ENCODE measurements at places on chromosomes 12 and 14.

GRCh38 chr12:49929581-49929980, 21.0 kb upstream of the AQP2 start:
- DNase-seq, result no peak

DNA sequence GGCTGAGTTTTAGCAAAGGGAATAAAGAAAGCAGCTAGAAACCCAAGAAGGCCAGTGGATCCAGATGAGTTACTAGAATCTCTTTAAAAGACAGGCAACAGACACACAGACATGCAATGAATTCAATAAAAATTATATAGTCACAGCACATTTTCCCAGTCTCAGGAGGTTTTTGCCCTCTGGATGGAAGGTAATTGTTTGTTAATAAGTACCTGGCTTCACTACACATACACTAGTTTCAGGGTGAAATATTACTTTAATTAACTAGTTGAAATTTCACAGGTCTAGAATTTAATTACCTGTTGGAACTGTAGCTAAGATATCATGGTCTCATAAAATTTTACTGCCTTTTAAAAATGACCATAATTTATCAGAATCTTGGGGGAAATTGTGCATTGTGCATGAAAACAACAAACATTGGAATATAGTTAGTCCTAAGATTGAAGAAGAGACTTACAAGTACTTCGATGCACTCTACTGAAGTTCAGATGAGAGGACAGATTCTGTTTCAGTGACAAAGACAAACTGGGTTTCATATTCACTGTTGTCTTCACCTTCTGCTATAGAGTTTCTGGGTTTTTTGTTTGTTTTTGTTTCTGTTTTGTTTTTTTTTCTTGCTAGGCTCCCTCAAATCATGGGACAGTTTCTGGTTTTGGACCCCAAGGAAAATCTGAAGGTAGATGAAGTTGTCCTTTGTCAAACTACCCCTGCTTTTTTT, 277.0 kb upstream of the GARIN6 start:
- DNase-seq, result no peak

- no peak for DNase-seq
Measured at GRCh38 chr14:37170993-37171392, 1.4 kb downstream of the SLC25A21 start.

GRCh38 chr12:110790301-110790700, 47.6 kb upstream of the PPP1CC start:
- DNase-seq, result no peak

DNA sequence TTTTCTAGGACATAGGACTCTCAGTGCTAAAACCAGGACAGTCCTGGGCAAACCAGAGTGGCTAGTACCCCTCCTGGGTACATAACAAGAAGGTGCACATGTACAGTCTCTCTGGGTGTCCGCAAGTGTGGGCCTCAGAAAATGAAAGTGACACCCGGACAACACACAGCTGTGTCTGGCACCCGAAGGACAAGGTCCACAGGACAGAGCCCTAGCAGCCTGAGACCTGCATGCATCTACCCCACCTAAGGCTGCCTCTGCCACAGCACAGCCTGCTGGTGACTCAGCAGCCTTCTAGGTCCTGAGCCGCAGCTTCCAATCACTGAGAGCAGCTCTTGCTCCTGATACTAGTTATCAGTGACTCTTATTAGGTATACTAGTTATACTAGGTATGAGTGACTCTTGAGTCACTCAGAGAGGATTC, 784.1 kb upstream of the TBX3 start:
- no peak for DNase-seq

- DNase-seq, result no peak
Measured at GRCh38 chr12:26557326-26557725, 275.7 kb downstream of the ITPR2 start.

- DNase-seq, result no peak
Measured at GRCh38 chr12:537772-538171, 78.0 kb downstream of the B4GALNT3 start.

DNA sequence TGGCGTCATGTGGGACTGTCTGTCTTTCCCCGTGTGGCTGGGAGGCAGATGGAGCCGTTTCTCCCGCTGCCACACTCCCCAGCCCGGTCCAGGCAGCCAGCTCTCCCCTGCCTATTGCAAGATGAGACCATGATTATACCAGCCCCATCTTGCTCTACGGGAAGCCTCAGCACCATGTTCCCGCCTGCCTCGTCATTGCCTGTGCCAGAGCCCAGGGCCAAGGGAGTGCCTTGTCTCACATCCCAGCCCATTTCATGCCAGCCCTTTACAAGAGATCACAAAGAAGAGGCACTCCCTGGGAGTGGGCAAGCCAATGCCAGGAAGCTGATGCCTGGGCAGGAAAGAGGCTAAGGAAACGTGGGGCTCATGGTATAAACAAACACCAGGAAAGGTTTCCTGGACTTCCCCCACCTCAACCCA, 23.9 kb downstream of the GPR68 start:
- DNase-seq, result no peak

DNA sequence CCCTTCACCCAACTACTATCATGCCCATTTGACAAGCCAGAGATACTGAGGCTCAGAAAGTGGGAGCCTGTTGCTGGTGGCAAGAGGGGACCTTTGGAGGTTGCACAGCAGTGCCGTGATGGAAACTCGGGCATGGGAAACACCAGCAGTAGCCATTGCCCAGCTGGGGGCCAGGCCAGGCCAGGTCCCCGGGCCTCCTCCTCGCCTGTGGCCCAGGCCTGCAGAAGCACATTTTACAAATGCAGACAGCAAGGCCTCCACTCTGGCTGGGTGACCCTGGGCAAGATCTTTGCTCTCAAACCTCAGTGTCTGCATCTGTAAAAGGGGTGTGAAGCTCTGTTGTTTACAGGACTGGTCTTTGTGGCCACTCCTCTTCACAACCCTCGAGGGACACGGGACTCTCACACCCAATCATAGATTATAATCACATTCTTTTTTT, 4.5 kb upstream of the SH2B3 start:
- no peak for DNase-seq

GRCh38 chr14:94946244-94946643, 176.3 kb upstream of the GSC start:
- no peak for DNase-seq

DNA sequence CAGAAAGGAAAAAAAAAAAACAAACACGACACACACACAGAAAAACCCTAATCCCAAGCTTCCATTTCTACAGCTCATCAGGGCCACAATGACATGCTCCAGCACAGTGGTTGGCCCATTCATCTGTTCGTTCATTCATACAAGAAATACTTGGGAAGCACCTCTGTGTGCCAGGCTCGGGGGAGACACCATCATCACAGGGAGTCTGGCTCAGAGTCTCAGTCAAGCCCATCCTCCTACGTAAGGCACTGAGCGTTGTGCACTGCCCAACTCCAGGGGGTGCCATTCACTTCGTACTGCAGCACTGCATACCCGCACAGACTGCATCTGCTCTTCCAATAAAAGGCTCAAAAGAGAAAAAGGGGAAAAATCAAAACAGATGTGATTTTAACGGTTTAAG, 15.3 kb downstream of the VPS37B start:
- DNase-seq, result no peak

GRCh38 chr14:55129086-55129427, at the start of gene LGALS3:
Gene LGALS3, plus strand, starts transcription at chr14:55129252. Its CDS starts 8,122 bp downstream, at chr14:55137374.
- DNase-seq, result no peak

DNA sequence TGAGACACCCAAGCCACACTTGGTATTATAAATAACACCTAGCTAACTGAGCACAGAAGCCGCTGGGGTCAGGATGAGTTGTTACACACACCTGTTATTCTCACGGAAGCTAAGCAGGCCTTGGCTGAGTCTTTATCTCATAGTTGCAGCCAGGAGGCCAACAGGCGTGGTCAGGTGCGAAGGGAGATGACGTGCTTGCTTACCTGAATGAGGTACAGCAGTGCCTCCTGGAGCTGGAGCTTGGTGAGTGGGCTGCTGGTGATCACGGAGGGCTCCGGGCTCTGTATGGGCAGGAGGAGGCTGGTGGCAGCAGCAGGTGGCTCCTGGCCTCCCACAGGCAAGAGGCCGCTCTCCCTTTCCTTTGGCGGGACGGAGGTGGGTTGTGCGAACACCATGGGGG, 30.4 kb upstream of the CACNA2D4 start:
- DNase-seq, result no peak

- no peak for DNase-seq
Measured at GRCh38 chr12:128079446-128079845, 187.5 kb upstream of the TMEM132C start.

All from HS-27A (cell line).